ENCODE measurements at places on chromosomes 6 and 20.

- no peak for DNase-seq
Measured at GRCh38 chr20:59006864-59007664, at the start of gene CTSZ. CTSZ (minus strand) TSS chr20:59007254; CDS start chr20:59007128, 126 bp downstream.

DNA sequence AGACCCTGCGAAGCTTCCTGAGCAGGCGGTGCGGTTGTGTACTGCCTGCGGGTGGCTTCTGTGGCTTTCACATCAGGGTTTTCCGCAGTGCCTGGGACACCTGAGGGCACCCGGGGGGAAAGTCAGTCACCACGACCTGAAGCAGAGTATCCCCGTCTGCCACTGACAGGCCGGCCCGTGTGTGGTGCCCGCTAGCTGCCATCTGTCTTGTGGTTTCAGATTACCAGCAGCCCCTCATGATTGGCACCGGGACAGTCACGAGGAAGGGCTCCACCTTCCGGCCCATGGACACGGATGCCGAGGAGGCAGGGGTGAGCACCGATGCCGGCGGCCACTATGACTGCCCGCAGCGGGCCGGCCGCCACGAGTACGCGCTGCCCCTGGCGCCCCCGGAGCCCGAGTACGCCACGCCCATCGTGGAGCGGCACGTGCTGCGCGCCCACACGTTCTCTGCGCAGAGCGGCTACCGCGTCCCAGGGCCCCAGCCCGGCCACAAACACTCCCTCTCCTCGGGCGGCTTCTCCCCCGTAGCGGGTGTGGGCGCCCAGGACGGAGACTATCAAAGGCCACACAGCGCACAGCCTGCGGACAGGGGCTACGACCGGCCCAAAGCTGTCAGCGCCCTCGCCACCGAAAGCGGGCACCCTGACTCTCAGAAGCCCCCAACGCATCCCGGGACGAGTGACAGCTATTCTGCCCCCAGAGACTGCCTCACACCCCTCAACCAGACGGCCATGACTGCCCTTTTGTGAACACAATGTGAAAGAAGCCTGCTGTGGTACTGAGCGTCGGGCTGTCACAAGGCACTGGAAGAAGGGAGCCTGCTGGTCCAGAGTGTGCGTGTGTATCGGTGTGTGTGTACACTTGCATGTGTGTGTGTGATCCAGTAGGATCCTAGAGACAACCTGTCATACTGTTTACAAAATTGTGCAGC lies 54.4 kb downstream of the GOPC start:
- DNase-seq: peak; percentile 58

DNA sequence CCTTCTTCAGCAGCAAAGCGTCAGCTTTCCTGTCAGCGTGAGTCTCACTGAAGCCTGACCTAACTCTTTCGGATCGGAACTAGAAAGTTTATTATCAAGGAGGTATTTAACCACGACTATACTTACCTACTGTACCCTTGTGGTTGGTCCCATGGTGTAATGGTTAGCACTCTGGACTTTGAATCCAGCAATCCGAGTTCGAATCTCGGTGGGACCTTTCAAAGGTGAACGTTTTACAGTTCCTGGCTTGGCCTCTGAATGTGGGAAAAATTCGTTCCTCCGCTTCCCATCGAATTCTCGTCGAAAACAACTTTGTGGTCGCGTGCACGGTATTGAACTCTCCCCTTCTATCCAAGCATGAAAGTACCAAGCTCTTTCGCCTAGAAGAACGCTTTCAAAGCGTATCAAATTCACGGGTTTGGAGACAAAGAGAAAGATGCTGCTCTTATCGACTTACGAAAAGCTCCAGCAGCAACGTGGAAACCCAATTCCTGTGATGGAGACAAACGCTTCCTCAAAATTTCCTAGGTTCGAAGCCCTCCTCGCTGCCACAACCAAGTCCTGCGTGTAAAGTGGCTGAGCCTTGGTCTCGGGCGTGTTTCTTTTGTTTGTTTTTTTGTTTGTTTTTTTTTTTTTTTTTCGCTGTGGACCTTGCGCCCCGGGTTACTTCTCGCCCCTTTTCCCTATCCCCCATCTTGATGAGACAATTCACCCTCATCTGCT lies 63.7 kb downstream of the GPX5 start:
- DNase-seq: peak; percentile 95

GRCh38 chr20:4234128-4234527 lies 218.8 kb upstream of the RNF24 start:
- no peak for DNase-seq

Measured in kidney glomerular epithelial cell (primary cell).